ENCODE measurements at places on chromosomes 16 and 17.

DNA sequence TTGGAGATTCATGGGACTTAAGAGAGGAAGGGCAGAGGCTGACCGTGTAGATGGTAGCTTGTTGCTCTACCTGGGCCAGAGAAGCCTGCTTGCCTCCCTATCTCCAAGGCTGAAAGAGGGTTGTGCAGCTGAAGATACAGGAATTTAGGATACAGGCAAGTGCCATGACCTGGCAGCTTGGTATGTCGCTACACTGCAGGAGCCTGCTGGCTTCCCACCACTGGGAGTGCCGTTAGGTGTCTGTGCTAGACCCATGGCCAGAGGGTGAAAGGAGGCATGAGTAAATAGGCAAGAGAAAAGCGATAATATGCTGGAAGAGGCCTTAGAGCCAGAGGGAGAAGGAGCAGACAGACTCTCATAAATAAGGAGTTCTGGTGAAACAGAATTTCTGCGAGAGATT, 10.6 kb downstream of the NAA60 start:
- DNase-seq = no peak

DNA sequence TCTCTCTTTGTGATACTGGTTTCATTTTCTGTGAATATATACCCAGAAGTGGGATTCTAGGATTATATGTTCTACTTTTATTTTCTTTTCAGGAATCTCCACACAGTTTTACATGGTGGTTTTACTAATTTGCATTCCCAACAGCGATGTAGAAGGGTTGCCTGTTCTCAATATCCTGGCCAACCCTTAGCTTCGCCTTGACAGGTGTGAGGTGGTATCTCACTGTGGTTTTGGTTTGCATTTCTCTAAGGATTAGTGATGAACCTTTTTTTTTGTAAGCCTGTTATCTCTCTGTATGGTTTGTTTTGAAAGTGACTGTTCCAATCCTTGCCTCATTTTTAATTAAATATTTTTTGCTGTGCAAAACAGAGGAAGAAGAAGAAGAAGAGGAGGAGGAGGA, 937.7 kb downstream of the CDH8 start:
- DNase-seq = no peak

DNA sequence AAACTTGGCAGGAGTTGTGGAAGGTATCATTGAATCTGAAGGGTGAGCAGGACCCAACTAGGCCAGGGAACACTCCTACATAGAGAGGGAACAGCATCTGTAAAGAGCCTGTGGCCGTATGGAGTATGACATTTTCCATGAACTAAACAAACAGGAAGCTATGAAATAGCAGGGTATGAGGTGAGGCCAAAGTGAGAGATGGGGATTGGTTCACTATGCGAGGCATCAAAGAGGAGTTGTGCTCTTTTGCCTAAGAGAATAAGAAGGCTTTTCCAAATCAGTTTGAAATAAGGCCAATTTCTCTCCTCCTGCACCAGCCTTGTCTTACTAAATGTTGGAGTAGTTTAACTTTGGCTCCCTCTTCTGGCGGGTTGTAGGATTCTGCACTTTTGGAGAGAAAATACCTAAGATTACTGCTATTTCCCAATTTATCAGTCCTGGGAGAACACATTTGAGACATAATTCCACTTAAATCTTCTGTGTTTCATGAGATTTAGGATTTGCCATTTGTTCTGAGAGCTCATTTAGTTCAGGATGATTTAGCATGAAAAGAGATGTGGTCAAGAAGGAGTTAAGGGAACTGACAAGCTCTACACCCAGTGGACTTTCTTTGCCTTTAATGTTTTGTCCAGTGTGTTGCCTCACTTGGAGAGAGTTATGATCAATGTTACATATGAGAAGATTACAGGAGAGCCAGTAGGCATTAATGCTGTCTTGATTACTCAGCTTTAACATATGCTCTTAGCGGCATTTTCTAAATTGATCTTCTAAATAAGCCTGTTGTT, 55.4 kb downstream of the TNRC6C start:
- peak; percentile 76 for DNase-seq

- no peak for DNase-seq
Observed at GRCh38 chr16:79098907-79099306, 501.6 kb downstream of the MAF start.

DNA sequence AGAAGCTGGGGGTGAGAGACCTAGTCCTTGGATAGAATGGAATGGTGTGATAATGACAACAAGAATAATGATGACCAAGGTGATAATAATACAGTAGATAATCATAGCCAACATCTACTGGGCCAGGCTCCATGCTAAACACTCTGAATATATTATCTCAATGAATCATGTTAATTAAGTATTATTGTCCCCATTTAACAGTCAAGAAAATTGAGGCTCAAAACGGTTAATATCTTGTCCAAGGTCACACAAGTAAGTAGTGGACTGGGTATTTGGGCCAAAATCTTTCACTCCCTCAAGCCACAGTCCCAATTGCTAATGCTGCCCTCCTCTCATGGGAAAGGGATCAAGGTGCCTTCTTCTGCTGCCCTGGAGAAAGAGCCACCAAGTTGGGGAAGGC, 3.9 kb upstream of the KRT19 start:
- no peak for DNase-seq

DNA sequence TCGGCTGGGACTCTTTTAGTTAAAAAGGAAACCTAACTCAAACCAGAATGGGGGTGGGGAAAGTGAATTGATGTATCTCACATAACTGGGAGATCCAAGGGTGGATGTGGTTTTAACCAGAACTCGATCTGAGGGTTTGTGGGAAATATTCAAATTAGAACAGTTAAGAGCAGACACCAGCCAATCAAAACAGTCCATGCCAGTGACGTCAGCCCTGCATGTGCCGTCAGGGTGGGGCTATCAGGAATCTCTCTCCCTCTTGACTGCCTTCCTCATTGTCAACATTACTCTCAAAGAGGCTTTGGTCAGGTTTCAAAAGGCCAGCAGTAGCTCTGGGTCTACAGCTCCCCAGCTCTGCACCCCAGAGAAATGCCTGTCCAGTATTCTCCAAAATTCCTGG, 94.2 kb upstream of the HSBP1 start:
- DNase-seq = no peak

GRCh38 chr17:13395346-13395745, 206.4 kb downstream of the HS3ST3A1 start:
- no peak for DNase-seq

DNA sequence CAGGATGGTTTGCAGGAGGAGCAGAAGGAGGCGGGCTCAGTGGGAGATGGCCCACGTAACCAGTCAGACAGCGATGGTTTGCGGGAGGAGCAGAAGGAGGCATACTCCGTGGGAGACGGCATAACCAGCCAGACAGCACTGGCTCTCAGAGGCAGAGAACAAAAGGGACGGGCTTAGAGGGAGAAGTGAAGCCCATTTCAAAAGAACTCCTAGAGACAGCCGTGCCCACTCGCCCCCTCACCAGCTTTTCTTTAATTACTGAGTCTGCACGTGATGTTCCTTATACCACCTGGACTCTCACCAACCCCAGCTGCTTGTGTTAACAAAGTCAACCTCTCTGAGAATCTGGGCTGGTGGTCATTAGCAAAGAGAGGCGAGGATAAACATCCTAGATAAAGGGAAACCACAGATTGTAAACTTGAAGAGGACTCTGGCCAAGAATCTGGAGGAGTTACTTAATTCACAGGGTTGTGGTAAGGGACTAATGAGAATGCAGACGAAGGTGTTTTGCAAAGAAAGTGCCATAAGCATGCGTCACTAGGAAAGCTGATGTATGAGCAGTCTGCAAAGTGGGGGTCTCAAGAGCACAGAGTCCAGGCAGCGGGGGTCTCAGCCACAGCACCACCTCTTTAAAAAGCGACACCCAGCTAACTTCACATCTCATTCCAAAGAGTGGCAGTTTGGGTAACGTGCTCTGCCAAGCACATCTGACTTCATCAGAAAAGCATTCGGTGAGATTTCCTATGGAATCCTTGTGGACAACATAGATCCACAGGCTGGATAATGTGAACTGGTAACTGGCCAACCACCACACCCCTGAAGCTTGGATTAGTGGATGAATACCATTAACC, 51.7 kb downstream of the NXN start:
- peak; percentile 99 for DNase-seq

- no peak for DNase-seq
Observed at GRCh38 chr17:80729761-80730160, 185.1 kb downstream of the RPTOR start.

GRCh38 chr17:6261466-6261865, 173.5 kb downstream of the AIPL1 start:
- no peak for DNase-seq

DNA sequence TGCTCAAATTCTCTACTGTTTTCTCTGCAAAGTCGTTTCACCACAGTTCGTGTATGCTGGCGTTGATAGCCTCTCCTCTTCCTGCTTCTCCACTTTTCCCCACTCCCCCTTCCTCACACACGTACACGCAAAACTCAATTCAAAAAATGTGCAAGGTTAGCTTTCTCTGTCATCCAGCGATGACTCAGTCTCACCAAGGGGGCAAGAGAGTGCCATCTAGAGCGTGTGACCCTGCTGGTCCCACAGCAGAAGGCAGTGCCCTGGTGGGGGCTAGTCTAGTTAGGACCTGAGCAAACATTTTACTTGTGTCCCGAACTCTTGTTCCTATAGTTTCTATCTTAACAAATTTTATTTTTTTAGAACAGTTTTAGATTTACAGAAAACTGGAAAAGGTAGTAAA, 121.2 kb upstream of the CHMP6 start:
- DNase-seq = no peak

GRCh38 chr16:86925067-86925791, 346.9 kb downstream of the FOXL1 start:
- peak; percentile 94 for DNase-seq

DNA sequence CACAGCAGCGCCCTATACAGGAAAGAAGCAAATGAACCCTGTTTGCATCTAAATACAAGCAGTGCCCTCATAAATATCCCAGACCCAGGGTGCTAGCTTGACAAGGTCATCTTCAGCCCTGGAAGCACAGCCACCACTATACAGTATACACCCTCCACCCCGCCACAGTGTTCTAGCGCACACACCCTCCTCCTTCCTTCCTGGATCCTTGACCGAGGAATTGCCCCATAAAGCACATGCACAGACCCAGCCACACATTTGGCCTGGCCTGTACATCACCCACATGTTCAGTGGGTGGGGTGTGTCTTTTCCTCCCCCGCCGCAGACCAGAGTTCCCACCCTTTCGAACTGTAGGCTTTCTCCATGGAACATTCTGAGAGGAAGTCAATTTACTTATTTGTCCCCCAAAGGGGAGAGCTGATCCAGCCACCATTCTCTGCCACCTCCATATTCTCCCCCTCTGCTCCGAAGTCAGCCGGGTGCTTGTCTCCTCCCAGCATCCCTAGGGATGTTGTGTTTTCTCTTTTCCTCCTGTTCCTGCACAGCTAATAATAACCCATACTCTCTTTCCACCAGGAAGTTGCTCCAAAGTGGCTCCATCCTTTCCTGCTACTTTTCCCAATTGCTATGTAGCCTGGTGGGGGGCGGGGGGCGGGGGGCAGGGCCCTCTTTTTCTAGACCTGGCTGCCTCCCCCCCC, 6.6 kb downstream of the ABI3 start:
- DNase-seq = no peak

GRCh38 chr16:87178977-87179376, 138.2 kb downstream of the C16orf95 start:
- peak; percentile 69 for DNase-seq

GRCh38 chr16:11499295-11500089, 87.2 kb downstream of the LITAF start:
- no peak for DNase-seq

- DNase-seq = no peak
Observed at GRCh38 chr16:82899731-82900450, 273.1 kb downstream of the CDH13 start.

- peak; percentile 42 for DNase-seq
Observed at GRCh38 chr16:4386951-4387565, 15.4 kb downstream of the VASN start.

- no peak for DNase-seq
Observed at GRCh38 chr16:71552698-71553503, 24.0 kb downstream of the TAT start.

GRCh38 chr17:61179380-61179806, 220.2 kb upstream of the TBX2 start:
- DNase-seq = no peak

DNA sequence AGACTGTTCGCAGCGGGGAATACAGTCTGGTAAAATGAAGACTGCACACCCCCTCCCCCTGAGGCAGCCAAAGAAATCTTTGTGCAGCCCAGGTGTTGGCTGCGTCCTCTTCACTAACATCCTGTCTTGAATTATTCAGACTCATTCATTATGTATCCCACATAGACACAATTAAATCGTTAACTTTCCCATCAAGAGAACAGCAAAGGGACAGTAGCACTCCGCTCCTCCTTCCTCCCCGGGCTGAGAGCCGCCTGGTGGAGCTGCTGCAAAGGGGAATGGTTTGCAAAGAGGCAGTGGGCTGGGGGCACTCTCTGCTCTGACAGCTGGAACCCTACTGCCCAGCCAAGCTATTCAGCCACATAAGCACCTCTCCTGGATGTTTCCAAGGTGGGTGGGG, 290.0 kb upstream of the SOX9 start:
- no peak for DNase-seq

- no peak for DNase-seq
Observed at GRCh38 chr16:6728381-6728780, 604.3 kb upstream of the RBFOX1 start.

DNA sequence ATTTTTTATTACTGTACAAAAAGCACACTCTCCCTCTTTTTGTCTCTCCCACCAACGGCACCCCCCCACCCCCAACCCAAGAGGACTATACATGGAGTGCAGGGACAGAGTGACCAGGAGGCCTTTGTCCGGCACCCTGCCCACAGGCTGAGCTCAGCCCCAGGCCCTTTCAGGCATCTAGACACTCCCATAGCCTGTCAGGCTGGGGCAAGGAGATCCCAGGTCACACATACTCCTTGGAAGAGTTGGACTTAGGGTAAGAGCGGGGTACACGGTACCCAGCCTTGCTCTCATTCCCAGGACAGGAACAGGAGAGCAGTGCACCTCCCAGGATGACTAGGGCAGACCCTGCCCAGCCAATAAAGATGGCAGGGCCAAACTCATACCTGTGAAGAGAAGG, 2.1 kb downstream of the CLDN7 start:
- DNase-seq = no peak

GRCh38 chr16:57576429-57576870, 34.0 kb downstream of the ADGRG5 start:
- DNase-seq = peak; percentile 45

GRCh38 chr17:13365331-13365730, 236.4 kb downstream of the HS3ST3A1 start:
- peak; percentile 75 for DNase-seq

GRCh38 chr16:75333721-75334163, 82.3 kb upstream of the BCAR1 start:
- no peak for DNase-seq

GRCh38 chr17:8687737-8688466, 56.7 kb downstream of the CCDC42 start:
- no peak for DNase-seq

- no peak for DNase-seq
Observed at GRCh38 chr17:78237401-78238012, 6.1 kb downstream of the TMEM235 start.

GRCh38 chr17:7950578-7950977, 18.6 kb downstream of the CNTROB start:
- DNase-seq = no peak

- no peak for DNase-seq
Observed at GRCh38 chr16:12788758-12789157, 14.9 kb downstream of the CPPED1 start.

- no peak for DNase-seq
Observed at GRCh38 chr16:28267356-28267755, 25.0 kb upstream of the SBK1 start.
